CD4-positive, alpha-beta T cell treated with Interleukin-21 for 1 hour (primary cell): ENCODE measurements at places on chromosomes 6 and 20.

- no peak for DNase-seq
Measured at GRCh38 chr6:52423448-52423847, 3.3 kb downstream of the EFHC1 start.

- peak; percentile 90 for DNase-seq
Measured at GRCh38 chr6:79076782-79077641, 1.0 kb downstream of the PHIP start.

GRCh38 chr20:44886266-44886651 lies 754 bp downstream of the YWHAB start:
- DNase-seq, result no peak

DNA sequence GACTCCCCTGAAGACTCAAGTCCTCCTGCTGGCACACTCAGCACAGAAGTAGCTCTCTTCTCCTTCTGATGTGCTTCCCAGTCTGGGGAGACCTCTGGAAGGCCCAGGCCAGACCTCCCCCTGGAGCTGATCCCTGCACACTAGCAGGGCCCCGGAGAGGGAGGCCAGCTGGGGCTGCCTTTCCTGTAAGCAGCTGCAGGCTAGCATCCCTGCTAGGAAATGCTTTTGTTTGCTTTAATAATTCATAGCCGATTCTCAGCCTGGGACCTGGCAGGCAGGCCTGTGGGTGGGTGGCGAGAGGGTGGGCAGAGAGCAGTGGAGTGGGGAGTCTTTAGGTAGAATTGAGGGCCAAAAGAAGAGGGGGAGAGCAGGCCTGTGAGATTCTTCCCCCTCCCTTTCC lies 5.2 kb downstream of the EBF4 start:
- no peak for DNase-seq

DNA sequence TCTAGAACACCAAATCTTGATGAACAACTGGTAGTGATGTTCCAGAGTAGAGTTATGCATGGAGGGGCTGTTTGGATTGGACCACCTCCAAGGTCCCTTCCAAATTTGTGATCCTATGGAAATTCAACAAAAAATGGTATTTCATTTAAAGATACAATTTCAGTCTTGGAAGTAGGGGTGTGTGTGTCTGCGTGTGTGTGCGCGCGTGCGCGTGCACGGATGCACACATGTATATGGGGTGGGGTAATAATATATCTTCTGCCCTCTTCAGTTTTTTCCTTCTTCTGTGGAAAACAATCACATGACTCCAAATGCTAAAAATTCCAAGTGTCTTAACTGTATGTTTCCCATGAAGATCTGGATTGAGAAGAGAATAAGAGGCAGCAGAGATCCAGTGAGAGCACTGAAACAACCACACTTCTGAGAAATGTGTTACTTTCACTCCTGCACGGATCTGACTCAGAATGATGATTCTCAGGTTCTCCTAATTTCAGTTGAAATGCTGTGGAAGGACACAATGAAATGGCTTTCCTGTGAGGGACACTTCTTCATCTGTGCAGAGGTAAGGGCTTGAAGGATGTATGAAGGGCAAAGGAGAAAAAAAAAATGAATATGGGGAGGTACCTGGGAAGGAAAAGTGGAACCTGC lies 10.6 kb upstream of the IL17F start:
- no peak for DNase-seq

- no peak for DNase-seq
Measured at GRCh38 chr6:137967689-137968454, 100.8 kb downstream of the TNFAIP3 start.

DNA sequence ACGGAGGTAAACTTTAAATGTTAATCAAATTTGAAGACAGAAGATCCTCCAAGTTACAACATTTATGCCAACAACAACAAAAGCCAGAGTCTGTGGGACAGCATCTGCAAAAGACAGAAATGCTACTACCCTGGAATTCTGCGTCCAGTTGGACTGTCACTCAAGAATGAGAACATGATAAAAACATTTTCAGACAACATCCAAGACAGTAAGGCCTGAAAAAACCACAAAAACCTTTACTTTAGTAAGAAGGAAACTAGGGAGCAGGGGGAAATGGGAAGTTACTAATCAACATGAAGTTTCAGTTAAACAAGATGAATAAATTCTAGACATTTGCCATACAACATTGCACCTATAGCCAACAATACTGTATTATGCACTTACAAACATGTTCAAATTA lies 77.6 kb downstream of the MLIP start:
- DNase-seq, result no peak

- DNase-seq, result no peak
Measured at GRCh38 chr6:10891960-10892359, 5.1 kb downstream of the SYCP2L start.
